ENCODE measurements at places on chromosomes 4 and X. TPM values are rescaled to one million over a fixed set of nuclear protein-coding genes. Genes with fewer than 3 reads are reported as not detected.
A peak's percentile ranks its signal among the peaks of the same experiment; 100 is the strongest.

DNA sequence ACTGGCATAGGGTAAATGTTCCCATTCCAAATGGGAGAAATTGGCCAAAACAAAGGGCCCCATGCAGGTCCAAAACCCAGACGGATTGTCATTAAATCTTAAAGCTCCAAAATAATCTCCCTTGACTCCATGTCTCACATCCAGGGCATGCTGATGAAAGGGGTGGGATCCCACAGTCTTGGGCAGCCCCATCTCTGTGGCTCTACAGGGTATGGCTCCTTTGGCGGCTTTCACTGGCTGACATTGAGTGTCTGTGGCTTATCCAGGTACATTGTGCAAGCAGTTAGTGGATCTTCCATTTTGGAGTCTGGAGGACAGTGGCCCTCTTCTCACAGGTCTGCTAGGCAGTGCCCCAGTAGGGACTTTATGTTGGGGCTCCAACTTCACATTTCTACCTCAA, 772.9 kb upstream of the INTU start:
- no peaks in the 10 kb centered on the region for H3K4me1 ChIP-seq
- DNase-seq: no peak
- H3K27me3 ChIP-seq: no peaks in the 10 kb centered on the region
- no peak overlapping the region for H3K4me3 ChIP-seq
- no peaks in the 10 kb centered on the region for H3K36me3 ChIP-seq

- no peaks in the 10 kb centered on the region for H3K4me1 ChIP-seq
- no peak overlapping the region for H3K4me3 ChIP-seq
Measured at GRCh38 chr4:25502115-25502514, 125.1 kb downstream of the ANAPC4 start.

DNA sequence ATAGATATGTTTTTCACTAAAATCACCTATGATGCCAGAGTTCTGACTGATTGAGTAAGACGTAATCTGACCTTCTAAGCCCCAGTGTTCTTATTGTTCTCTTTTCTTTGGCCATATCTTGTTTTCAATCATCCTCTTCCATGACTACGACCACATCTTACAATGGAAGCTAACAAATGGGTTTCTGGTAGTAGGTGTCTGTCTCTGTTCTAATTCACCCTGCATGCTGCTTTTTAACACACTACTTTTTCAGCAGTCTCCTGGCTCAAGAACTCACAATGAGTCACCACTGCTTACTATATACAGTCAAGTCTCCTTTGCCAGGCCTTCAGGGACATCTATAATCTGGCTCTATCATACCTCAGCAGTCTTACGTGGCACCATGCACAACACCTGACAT, 146.1 kb downstream of the NEXMIF start:
- DNase-seq: no peak
- no peak overlapping the region for H3K4me3 ChIP-seq
- no peak overlapping the region for H3K27ac ChIP-seq
- no peaks in the 10 kb centered on the region for H3K36me3 ChIP-seq

GRCh38 chr4:123327846-123328429, 68.7 kb upstream of the SPRY1 start:
- H3K36me3 ChIP-seq: no peaks in the 10 kb centered on the region
- H3K4me3 ChIP-seq: no peak overlapping the region
- H3K4me1 ChIP-seq: no peaks in the 10 kb centered on the region
- H3K27me3 ChIP-seq: no peaks in the 10 kb centered on the region
- DNase-seq: no peak

- H3K36me3 ChIP-seq: no peaks in the 10 kb centered on the region
- no peaks in the 10 kb centered on the region for H3K27me3 ChIP-seq
- H3K4me1 ChIP-seq: no peaks in the 10 kb centered on the region
Measured at GRCh38 chr4:18314731-18315130, 293.2 kb upstream of the LCORL start.

GRCh38 chr4:121057466-121057922, 14.8 kb downstream of the NDNF start:
- no peaks in the 10 kb centered on the region for H3K4me1 ChIP-seq
- no peak for DNase-seq
- no peak overlapping the region for H3K27ac ChIP-seq
- no peaks in the 10 kb centered on the region for H3K36me3 ChIP-seq
- H3K27me3 ChIP-seq: no peaks in the 10 kb centered on the region
- H3K4me3 ChIP-seq: no peak overlapping the region

GRCh38 chr4:68658672-68659071, 11.8 kb downstream of the UGT2B15 start:
- no peak overlapping the region for H3K4me3 ChIP-seq
- DNase-seq: no peak
- no peaks in the 10 kb centered on the region for H3K27me3 ChIP-seq
- no peaks in the 10 kb centered on the region for H3K4me1 ChIP-seq

- no peaks in the 10 kb centered on the region for H3K27me3 ChIP-seq
- no peaks in the 10 kb centered on the region for H3K36me3 ChIP-seq
- no peak overlapping the region for H3K27ac ChIP-seq
- H3K4me3 ChIP-seq: no peak overlapping the region
- no peaks in the 10 kb centered on the region for H3K4me1 ChIP-seq
Measured at GRCh38 chr4:80568891-80569290, 233.4 kb downstream of the CFAP299 start.

DNA sequence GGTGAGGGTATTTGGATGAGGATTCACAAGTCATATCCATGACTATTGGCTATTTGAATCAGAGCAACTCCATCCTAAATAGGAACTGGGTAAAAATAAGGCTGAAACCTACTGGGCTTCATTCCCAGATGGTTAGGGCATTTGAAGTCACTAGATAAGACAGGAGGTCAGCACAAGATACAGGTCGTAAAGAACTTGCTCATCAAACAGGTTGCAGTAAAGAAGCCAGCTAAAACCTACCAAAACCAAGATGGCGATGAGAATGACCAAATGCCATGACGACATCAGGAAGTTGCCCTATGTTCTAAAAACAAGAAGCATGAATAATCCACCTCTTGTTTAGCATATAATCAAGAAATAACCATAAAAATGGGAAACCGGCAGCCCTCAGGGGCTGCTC, 224.9 kb downstream of the PACRGL start:
- H3K27ac ChIP-seq: no peak overlapping the region
- no peak overlapping the region for H3K4me3 ChIP-seq
- no peak for DNase-seq
- no peaks in the 10 kb centered on the region for H3K36me3 ChIP-seq

- no peak overlapping the region for H3K4me3 ChIP-seq
- no peak overlapping the region for H3K27ac ChIP-seq
- no peaks in the 10 kb centered on the region for H3K4me1 ChIP-seq
Measured at GRCh38 chr4:154276496-154276895, 215.1 kb downstream of the DCHS2 start.

DNA sequence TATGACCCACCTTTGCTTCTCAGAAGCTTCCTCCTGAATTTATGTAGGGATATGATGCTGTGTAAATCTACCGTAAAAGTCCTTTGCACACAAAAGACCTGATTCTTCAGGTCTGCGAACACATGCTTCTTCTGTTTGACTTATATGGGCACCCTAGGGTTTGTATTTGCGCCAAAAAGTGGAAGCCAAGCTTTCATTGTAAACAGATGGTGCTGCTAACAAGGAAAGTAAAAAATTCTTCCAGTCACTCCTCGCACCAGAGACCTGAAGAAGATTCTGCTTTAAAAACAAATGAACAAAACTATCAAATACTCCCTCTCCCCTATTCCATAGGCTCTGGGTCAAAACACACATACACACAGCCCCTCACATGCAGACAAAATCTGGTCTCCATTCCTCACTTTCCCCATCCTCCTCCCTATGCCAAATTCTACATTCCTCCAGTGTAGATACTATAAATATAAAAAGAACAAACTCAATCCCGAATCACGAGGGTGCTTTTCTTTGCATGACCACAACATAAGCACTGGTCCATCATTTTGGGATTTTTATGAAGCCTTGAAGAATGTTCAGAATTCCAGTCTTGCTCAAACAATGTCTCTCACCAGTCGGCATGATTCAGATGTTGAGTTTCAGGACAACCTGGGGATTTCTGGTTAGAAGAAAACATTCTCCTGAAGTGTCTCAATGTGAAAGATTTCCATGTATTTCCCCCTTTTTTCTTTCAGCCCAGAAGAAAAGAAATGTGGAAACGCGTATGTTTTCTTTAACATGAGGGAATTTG, 125.1 kb downstream of the PALLD start:
- no peak overlapping the region for H3K4me3 ChIP-seq
- H3K27ac ChIP-seq: no peak overlapping the region
- no peaks in the 10 kb centered on the region for H3K36me3 ChIP-seq
- no peaks in the 10 kb centered on the region for H3K27me3 ChIP-seq

- H3K4me1 ChIP-seq: no peaks in the 10 kb centered on the region
- H3K27ac ChIP-seq: peak overlapping the region; percentile 50
- 0 out of 2 replicates have a peak, but pooled peaks cover 3% of the 10 kb centered on the region for H3K36me3 ChIP-seq
- DNase-seq: no peak
Measured at GRCh38 chrX:1453395-1453783, 680 bp upstream of the ASMTL start.

GRCh38 chrX:134679221-134679620, 20.9 kb upstream of the PLAC1 start:
- no peaks in the 10 kb centered on the region for H3K27me3 ChIP-seq
- DNase-seq: no peak
- no peak overlapping the region for H3K4me3 ChIP-seq
- H3K36me3 ChIP-seq: no peaks in the 10 kb centered on the region
- H3K4me1 ChIP-seq: peaks cover 14% of the 10 kb centered on the region

Gene TRPC5OS
- not detected for total RNA-seq

Gene ZDHHC15
- total RNA-seq: not detected

Gene SOWAHB
- total RNA-seq: 7.7 TPM

Gene IQCM
- not detected for total RNA-seq

Gene DUX4
- not detected for total RNA-seq

Gene DCAF8L2
- 5.6 TPM for total RNA-seq

Gene CSN1S1
- total RNA-seq: not detected

Measured in PC-9 (cell line).